Hematopoietic multipotent progenitor cell treated with erythropoietin and hydrocortisone succinate and interleukin-3 and kit ligand, for 17 days (in vitro differentiated cells): ENCODE measurements at places on chromosomes 7 and 10.
A peak's percentile ranks its signal among the peaks of the same experiment; 100 is the strongest.

GRCh38 chr7:44386139-44386913 is 60.9 kb upstream of the CAMK2B start:
- DNase-seq = no peak

- DNase-seq = no peak
Observed at GRCh38 chr10:104234934-104235333, 2.8 kb upstream of the CFAP43 start.

DNA sequence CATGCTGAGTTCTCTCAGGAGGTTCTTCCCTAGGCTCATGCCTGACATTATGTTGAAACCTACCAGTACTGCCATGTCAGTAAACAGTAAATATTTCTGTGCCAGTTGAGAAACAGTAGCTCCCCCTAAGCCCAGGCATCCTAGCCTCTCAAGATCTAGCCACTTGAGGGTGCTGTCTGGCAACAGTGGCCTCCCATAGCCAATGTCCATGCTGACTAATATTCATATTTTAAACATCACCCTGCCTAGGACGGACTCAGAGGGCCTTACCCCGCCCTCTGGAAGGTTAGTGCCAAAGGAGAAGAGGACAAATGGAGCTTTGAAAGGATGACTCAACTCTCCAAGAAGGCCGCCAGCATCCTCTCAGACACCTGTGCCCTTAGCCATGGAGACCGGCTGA is 7.7 kb downstream of the ACSM6 start:
- no peak for DNase-seq

DNA sequence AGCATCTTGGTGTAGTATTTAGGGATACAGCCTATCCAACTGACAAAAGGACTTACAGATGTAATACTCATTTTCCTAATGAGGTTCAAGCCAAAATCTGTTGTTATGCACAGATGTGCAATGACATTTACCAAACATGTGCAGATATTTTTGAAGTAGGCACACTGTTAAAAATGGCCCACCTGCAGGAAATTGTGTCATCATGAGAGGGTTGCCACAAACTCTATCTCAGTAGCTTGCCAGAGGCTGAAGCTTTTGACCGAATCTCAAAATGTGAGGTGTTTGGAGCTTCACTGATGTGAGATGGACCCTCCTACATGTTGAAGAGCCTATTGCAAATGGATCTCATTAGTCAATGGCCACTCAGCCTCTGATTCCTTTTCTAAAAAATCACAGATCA is 89.7 kb upstream of the CSTF2T start:
- DNase-seq = no peak

DNA sequence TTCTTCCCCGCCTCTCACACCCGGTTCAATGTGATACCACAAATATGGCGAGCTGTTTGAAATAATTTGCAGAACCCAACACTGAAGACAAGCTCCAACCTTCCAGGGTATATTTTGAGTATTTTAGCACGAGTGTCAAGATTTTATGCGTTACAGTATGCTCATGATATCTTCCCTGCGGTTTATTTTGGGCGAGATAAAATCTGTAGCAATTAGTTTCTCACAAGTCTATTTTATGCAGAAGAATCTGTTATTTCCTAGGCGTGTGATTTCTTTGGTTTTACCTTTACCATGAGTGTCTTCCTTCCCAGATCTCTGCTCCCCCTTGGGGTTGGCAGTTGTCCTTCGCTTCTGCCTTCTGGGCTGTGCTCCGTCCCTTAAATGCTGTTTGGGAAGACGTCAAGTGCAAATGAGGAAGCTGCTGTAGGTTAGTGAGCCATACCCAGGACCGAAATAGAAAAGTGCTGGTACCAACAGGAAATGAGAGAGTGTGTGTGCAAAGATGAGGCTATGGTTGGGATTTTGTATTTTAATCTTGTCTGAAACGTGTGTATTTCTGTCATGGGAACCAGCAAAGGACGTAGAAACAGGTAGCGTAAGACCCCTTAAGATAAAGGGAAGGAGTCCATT is 299.8 kb downstream of the KLF6 start:
- no peak for DNase-seq

- no peak for DNase-seq
Observed at GRCh38 chr10:70784471-70784870, 706 bp downstream of the TBATA start.

DNA sequence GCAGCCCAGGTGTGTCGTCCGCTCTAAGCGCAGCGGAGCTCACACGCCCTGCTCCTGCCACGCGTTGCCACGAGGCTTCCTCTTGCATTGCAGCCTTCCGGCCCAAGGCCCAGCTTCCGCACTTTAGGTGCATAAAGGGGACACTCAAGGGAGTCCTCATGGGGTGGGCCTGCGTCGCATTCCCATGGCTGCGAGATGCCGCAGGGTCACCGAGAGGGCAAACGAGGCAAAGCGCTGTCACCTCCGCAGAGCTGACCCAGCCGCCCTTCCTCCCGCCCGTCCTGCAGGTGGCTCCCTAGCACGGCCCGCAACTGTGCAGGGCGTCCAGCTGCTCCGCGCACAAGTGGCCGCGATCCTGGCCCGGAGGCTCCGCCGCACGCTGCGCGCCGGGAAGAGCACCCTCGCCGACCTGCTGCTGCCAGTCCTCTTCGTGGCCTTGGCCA is 283.5 kb downstream of the ABCA13 start:
- no peak for DNase-seq

GRCh38 chr10:94383530-94383929 is 18.8 kb upstream of the TBC1D12 start:
- DNase-seq = no peak

- DNase-seq = peak; percentile 7
Observed at GRCh38 chr7:98520356-98520951, 96.6 kb upstream of the NPTX2 start.

- DNase-seq = no peak
Observed at GRCh38 chr10:89118091-89118490, 89.0 kb downstream of the CH25H start.

GRCh38 chr10:128566361-128566968 is 440.2 kb upstream of the MKI67 start:
- DNase-seq = no peak
